HS-5 (cell line): ENCODE measurements at places on chromosomes 7 and 10.

- peak; percentile 28 for DNase-seq
Observed at GRCh38 chr10:75111907-75112679, 637 bp downstream of the SAMD8 start.

DNA sequence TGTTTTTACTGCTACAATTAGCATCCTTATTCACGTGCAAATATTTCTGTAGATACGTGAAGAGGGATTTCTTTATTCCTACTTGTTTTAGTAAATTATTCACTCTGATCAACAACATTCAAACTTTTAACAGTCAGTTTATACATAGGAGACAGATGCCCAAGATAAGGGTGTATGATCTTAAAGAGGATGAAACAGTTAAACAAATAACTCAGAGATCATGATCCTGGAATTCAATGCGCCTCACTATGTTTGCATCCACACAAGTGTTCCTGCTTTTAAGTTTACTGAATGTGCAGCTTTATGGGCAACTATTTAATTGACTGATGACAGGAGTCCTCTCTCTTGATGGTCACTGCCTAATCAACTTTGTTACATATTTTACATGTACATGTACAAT lies 394.8 kb downstream of the PARD3 start:
- DNase-seq = no peak

DNA sequence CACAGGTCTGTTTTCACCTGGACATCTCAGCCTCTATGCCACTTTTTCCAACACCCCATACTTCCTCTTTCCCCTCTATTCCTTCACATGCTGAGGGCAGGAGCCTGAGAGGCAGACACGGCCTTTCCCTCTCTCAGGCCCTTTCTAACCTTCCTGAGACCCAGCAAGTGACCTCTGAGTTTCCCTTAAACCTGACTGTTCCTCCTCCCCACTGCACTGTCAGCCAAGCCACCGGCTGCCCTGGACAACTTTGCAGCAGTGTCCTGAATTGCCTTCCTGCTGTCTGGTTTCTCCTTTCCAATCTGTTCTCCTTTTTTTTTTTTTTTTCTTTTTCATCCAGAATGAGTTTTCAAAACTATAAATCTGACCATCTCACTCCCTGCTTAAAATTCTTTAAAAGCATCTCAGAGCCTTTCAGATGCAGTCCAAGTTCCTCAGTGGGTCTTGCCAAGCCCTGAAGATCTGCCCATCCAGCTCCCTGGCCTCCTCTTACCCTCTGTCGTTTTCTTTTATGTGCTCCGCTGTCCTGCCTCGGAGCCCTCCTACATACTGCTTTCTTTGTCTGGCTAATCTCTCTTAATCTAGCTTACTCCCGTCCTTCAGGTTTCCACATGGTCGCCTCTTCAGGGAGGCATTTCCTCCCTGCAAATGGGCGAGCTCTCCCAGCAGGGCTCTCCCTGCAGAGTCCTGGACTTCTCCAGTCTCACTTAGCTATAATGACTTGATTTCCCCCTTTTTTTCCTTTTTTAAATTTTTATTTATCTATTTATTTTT lies 30.5 kb downstream of the SLC13A4 start:
- DNase-seq = no peak

DNA sequence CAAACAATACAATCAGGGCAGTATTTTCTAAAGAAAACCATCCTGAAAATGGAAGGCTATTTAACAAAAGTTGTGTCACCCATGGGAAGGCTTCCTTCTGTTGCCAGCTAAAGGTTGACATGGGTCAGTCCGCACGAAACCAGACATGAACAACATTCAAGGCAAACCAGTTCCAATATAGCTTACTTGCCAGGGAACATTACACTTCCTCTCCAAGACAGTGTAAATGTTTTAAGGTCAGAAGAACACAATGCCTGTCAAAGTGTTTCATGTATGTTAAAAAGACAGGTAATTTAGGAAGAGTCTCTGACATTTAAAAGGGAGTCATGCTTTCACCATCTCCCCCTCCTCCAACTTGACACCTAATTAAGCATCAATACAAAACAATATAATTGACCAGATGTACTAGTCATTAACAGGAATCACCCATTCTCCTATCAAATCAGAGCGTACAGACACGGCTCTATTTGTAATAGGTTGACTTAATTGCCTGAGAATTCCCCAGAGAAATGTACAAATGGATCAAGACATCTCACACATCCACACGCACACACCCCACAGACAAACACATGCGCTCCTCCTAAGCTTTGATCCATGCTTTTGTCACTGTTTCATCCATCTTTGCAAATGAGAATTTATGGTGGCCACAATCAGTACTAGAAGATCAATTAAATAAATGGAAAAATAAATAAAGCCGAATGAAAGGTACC lies 69.5 kb downstream of the CACNA2D1 start:
- no peak for DNase-seq

- DNase-seq = no peak
Observed at GRCh38 chr10:31650010-31650409, 278.6 kb downstream of the ARHGAP12 start.

- no peak for DNase-seq
Observed at GRCh38 chr10:23404461-23404980, 34.4 kb upstream of the OTUD1 start.
